ENCODE measurements at places on chromosomes 2 and 18.

- DNase-seq, result no peak
Measured at GRCh38 chr2:60337142-60337497, 216.3 kb downstream of the BCL11A start.

DNA sequence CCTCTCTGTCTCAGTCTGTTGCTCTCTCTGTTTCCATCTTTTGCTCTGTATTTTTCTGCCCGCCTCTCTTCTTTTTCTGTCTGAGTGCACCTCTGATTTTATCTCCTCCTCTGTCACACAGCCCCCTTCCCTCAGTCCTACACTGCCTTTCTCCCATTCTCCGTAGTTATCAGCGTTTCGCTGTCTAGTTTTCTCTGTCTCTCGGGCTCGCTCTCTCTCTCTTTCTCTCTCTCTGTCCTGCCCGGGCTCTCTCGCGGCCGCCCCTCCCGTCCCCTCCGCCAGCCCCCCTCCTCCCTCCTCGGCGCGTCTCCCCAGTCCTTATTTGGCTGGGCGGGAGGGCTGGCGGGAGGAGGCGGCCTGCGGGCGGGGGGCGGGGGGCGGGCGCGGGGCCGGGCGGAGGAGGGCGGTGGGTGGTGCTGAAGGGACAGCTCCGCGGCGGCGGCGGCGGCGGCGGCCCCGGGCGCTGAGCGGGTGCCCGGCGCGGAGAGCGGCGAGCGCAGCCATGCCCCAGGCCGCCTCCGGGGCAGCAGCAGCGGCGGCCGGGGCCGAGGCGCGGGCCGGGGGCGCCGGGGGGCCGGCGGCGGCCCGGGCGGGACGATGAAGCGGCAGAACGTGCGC is at the start of gene KCNK3:
Gene KCNK3, plus strand, starts transcription at position 444 of the 618 bp plus-strand sequence. Its CDS starts 154 bp downstream, at position 598.
- DNase-seq, result peak; percentile 68

DNA sequence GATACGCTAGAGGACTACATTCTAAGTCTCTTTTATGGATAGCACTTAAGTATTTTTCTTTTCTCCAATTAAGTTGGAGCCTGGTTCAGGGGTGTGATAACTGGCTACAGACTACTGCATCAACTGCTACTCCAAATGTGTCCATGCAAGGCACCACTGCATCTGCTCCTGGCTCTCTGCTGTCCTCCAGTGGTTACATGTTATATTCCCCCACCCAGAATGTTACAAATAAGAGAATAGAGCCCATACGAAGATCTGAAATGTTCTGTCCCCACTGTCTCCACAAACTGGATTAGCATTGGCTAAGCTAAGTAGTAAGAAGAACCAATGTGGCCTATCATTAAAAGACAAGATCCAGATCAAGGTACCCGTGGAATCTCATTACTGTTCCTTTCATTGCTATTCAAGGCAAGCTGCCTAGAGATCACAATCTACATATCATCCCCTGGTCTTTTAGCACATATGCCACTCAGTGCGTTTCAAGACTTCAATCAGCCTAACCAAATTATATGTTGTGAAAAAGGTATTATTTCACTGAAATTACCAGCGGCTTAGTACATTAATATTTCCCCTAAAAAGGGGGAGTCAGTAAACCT is 308.3 kb upstream of the SLC8A1 start:
- DNase-seq, result peak; percentile 63

DNA sequence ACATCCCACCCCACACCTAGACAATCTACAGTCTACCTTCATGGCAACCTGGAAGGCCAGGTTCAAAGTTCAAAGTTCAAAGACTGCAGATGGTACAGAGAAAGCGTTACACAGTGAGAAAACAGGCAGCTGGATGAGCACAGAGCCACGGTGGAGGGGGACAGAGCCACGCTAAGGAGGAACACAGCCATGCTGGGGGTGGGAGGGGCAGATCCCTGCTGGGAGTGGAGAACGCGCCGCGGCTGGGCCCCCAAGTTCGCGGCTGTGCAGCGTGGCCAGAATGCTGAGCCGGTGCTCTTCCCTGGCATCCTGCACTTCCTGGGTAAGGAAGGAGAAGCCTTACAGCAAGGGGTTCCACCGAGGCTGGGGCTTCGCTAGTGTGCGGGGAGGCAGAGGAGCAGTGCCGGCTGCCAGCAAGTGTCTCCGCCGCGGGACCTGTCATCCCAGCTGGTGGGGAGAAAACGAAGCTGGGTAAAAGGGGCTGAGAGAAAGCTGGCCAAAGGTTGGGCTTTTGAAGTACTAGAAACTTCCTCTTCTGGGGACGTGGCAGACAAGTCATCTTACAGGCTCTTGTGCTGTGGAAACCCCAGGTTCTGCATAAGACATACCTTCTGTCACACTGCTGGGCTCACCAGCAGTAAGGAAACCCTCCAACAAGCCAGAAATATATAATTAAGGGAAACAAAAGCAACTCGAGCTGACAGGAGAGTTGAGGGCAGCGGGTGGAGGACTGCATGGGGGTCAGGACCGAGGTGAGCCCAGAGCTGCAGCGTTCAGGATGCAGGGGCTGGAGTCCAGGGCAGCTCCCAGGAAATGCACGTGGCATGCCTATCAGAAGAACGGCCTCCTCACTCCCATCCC is 115.5 kb downstream of the HDAC4 start:
- DNase-seq, result no peak

- no peak for DNase-seq
Measured at GRCh38 chr2:34153484-34153883, 554.4 kb upstream of the FAM98A start.

DNA sequence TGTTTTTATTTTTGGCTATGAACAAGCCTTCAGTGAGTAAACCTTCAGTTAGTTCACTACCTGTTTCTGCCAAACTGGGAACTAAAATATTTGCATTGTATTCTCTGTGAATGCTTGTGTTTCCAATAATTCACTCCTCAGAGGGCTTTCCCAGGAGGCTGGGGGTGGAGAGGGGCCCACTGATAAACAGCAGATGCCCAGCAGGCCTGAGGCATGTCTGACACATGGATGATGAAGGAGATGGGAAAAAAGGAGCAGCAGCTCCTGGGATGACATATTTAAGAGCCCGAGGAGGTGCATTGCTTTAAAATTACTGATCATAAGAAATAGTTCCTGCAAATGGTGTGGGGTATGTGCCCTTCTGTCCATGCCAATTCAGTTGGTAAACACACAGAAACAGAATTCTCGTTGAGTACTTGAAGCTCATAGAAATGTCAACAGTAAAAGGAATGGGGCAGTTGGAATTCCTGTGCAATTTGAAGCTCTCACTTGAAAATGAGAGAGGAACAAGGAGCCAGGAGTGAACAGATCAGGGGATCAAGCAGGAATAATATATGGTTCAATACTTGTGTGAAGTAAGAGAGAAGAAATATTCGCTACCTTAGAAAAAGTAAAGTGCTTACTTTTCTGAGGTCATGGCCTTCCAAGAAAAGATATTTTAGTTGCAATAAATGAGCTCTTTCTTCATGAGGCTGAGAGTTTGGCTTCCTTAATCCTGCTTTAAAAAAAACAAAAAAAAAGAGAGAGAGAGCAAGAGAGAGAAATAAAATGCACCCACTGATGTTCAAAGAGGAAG is 22.0 kb upstream of the HNMT start:
- no peak for DNase-seq

- DNase-seq, result peak; percentile 43
Measured at GRCh38 chr2:68185541-68186164, 28.0 kb downstream of the PNO1 start.

DNA sequence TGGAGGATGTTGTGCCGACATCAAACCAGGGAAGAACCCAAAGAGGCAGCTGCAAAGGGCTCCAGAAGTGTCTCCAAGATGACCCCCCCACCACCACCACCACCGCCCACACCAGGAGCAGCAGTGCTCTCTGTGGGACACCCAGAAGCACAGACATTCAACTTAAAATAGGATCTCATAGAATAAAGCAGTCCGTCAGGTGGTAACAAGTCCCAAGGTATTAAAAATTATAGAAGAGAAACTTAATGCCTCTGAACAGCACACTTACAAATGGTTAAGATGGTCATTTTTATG is 155.5 kb upstream of the ID2 start:
- DNase-seq, result no peak

DNA sequence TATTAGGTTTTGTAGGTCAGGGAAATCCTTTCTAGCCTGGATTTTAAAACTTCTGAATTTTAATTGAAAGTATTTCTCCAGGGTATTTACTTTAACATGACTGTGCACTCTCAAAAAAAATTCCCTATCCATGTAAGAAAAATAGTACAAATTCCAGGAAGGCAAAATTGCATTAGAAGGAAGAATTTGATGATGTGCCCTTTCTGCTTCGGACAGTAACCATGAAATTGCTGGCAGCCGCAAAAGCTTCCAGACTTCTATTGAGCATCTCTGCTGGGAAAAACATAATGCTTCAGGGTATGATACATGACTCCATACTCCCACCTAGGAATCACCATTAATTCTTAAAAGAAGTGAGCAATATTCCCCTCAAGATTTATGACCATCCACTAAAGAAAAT is 17.2 kb upstream of the KLF7 start:
- peak; percentile 31 for DNase-seq

- peak; percentile 21 for DNase-seq
Measured at GRCh38 chr2:8488001-8488738, 193.7 kb upstream of the ID2 start.

GRCh38 chr2:57396355-57397098 is 650.1 kb upstream of the VRK2 start:
- DNase-seq, result no peak

DNA sequence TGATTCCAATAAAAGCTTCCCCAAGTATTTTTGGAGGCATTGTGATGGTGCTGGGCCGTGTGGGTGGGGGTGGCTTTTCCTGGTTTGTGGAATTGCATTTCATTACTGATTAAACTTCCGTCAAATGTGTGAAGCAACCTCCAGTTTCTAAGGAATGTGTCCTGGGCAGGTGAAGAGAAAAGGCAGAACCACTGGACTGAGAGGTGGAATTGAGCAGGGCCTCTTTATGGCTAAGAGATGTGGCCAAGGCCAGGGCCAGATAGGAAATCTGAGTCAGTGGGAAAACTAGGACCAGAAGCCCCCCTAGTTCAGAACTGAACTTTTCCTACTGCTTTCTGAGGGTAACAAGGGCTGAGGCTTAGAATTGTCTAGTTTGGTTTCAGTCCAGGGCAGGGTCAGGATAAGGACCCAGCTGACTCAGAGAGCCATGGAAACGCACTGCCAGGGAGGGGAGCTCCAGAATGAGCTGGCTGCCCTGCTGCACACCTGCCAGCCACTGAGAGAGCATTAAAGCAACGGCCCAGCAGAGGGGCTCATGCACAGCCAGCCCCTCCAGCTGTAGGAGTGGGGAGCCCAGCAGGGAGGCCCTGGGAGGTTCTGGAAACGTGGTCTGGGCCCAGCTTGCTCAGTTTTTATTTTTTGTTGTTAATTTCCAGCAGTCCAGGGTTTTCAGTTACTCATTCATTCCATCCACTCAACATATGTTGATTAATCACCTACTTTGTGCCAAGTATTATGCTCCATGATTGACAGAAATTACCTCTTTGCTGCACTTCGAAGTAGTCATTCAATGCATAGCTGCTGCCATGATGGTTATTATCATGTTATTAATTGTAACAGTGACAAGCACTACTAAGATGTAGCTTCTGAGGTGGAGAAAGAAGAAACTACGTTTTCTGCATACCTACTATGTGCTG is 156.1 kb downstream of the MSH2 start:
- DNase-seq, result peak; percentile 89

GRCh38 chr2:142741764-142742269 is 135.6 kb upstream of the KYNU start:
- peak; percentile 20 for DNase-seq

DNA sequence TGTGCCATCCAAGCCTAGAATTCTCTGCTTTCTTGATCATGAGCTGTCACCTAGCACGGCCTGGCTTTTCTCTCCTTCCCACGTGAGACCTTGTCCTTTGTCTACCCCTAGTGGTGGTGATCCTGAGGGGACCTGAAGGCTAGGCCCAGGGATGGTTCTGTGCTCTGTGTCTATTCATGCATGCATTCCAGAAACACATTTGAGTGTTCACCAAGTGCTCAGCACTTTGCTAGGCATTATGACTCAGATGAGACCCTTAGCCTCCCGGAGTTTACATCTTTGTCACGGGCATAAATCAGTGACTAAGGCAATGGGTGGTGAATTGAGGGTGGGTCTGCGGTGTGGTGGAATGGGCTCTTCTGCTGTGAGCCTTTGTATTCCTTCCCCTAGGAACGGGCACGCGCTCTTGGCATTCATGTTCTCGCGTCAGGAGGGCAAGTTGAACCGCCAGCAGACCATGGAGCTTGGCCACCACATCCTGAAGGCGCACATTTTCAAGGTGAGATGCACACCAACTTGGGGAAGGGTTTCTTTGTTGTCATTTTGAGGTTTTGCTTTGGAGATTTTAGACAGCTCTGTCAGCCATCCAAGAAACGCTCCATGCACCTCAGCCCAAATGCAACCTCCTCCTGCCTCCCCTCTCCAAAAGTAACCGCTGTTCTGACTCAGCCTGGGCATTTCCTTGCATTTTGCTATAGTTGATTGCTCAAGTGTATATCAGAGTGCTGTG is 100.9 kb downstream of the WDSUB1 start:
- DNase-seq, result peak; percentile 97

DNA sequence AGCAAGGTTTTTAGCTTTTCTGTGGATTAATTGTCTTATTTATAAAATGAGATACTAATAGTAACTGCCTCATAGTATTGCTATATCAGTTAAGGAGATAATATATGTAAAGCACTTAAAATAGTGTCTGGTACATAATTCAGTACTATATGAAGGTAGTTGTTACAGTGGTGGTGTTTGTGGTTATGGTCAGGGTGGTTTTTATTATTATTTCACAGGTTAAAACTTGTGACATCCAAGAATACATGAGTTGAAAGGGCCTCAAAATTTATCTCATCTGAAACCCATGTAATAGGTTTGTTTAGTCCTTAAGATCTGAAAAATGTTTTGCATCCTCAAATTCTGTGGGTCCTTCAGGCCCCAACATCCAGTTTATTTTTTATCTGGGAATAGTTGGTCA is 369.5 kb upstream of the LRATD1 start:
- no peak for DNase-seq

GRCh38 chr2:237488901-237489860 is 2.1 kb downstream of the MLPH start:
- DNase-seq, result peak; percentile 88

- peak; percentile 29 for DNase-seq
Measured at GRCh38 chr2:26243470-26244308, 743 bp downstream of the HADHA start.

DNA sequence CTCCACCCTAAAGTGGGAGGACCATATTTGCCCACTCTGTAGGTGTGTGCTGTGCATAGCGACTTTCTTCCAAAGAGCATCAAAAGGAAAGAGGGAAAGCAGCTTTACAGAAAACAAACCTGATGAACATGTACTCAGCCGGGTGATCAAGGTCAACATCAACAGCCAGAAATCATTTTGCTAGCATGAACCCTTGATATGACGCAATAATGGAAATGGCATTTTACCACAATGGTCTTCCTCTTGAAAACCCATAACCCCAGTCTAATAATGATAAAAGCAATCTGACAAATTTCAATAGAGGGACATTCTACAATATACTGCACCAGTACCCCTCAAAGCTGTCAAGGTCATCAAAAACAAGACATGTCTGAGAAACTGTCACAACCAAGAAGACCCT is 350.2 kb downstream of the FBXO15 start:
- DNase-seq, result no peak

GRCh38 chr2:190578158-190579057 is 43.9 kb upstream of the NEMP2 start:
- no peak for DNase-seq

GRCh38 chr18:74540652-74541421 is 6.5 kb downstream of the CNDP1 start:
- DNase-seq, result no peak

GRCh38 chr2:236302555-236302954 is 38.3 kb upstream of the ASB18 start:
- no peak for DNase-seq

GRCh38 chr2:28391564-28392296 is 928 bp upstream of the FOSL2 start:
- DNase-seq, result peak; percentile 92
